Muscle of arm (tissue), 14 donors: ENCODE measurements at places on chromosomes 11 and 22. TPM values are rescaled to one million over a fixed set of nuclear protein-coding genes. Genes with fewer than 3 reads are reported as not detected.

DNA sequence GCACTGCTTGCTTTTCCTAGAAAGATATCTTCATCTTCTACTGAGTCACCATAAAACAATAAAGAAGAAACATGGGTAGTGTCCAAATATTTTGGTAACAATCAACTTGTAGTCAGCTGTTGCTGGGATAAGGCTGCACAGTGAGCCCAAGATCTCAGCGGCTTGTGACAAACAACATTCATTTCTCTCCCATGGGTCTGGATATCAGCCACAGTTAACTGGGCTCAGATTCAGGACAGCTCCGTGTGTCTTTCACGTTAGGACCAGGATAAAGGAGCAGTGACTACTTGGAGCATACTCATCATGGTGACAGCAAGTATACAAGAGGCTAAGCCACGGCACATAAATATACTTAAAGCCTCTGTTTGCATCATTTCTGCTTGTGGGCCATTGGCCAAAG, 27.9 kb upstream of the GRK3 start:
- DNase-seq = no peak

The TESMIN gene
- polyA plus RNA-seq = not detected

- no peak for DNase-seq
Measured at GRCh38 chr11:72940417-72940816, 126.2 kb downstream of the ATG16L2 start.

GRCh38 chr11:87281496-87281895, 243.8 kb downstream of the TMEM135 start:
- peak; percentile 90 for DNase-seq

DNA sequence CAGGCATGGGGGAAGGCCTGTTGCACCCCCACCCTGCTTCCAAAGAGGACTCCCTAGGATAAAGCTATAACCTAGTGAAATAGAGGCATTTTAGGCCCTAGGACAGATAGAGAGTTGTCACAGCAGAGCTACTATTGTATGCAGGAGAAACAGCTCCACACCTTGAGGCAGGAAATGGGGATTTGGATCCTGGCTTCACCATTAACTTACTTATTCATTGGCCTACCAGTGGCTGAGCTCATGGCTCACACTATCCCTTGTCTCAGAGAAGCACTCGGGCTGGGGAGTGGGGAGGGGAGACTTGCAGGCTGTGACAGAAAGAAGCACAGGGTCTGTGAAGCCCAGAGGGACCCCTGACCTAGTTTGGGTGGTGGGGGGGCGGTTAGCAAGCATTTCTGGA, 999 bp upstream of the PDE2A start:
- no peak for DNase-seq

The LDHAL6A gene
- not detected for polyA plus RNA-seq

GRCh38 chr11:76139314-76139713, 67.0 kb downstream of the WNT11 start:
- no peak for DNase-seq
